ENCODE measurements at places on chromosomes 13 and 19.

GRCh38 chr13:26476111-26476781 is 81.2 kb upstream of the WASF3 start:
- peaks cover 13% of the 10 kb centered on the region for H3K4me1 ChIP-seq
- H3K4me3 ChIP-seq: peak overlapping the region; percentile 9
- DNase-seq: peak; percentile 22
- no peaks in the 10 kb centered on the region for H3K36me3 ChIP-seq

GRCh38 chr13:42762917-42763316 is 18.5 kb upstream of the FAM216B start:
- peaks cover 8% of the 10 kb centered on the region for H3K27me3 ChIP-seq
- no peak overlapping the region for H3K4me3 ChIP-seq
- no peaks in the 10 kb centered on the region for H3K36me3 ChIP-seq
- no peaks in the 10 kb centered on the region for H3K4me1 ChIP-seq
- DNase-seq: no peak

- H3K27ac ChIP-seq: no peak overlapping the region
- no peak overlapping the region for H3K4me3 ChIP-seq
- H3K36me3 ChIP-seq: no peaks in the 10 kb centered on the region
- no peak for DNase-seq
- H3K4me1 ChIP-seq: no peaks in the 10 kb centered on the region
Observed at GRCh38 chr13:104008541-104009435, 942.6 kb upstream of the SLC10A2 start.

GRCh38 chr19:58196901-58197616 is 14.2 kb downstream of the ZNF274 start:
- H3K27me3 ChIP-seq: no peaks in the 10 kb centered on the region
- no peak overlapping the region for H3K4me3 ChIP-seq
- H3K27ac ChIP-seq: no peak overlapping the region
- H3K4me1 ChIP-seq: no peaks in the 10 kb centered on the region

GRCh38 chr19:34475026-34475974 is 6.3 kb upstream of the WTIP start:
- no peak for DNase-seq
- peaks cover 25% of the 10 kb centered on the region for H3K36me3 ChIP-seq
- peak overlapping the region; percentile 19 for H3K27ac ChIP-seq
- H3K4me3 ChIP-seq: no peak overlapping the region

GRCh38 chr13:113298043-113298945 is 1.3 kb downstream of the LAMP1 start:
- peaks cover 10% of the 10 kb centered on the region for H3K36me3 ChIP-seq
- H3K27me3 ChIP-seq: peaks cover 16% of the 10 kb centered on the region
- H3K27ac ChIP-seq: peak overlapping the region; percentile 97
- no peak for DNase-seq
- peaks cover 28% of the 10 kb centered on the region for H3K4me1 ChIP-seq

DNA sequence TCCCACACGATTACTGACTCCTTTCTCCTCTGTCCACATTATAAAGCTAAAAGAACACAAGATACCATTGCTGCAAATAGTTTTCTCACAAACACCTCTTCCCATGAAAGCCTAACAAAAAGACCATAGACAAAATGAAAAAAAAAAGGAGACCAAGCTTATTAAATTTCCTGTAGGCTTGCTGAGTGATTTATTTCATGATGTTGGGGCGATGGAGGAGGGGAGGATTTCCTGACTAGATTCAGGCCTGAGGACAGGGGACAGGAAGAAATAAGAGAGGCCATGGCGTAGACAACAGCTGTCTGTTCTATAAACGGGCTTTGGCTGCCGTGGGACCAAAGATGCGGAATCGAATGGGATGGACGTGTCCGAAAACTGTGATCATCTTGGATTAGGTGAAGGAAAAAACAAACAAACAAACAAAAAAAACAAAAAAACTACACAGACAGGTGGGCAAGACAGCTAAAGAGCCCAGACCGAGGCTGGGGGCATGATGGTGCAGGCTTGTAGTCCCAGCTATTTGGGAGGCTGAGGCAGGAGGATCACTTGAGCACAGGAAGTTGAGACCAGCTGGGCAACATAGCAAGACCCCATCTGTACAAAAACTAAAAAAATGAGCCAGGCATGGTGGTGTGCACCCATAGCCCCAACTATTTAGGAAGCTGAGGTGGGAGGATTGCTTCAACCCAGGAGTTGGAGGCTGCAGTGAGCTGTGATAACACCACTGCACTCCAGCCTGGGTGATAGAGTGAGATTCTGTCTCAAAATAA is 5.3 kb downstream of the TMPRSS9 start:
- no peak for DNase-seq
- H3K4me3 ChIP-seq: no peak overlapping the region
- peaks cover 13% of the 10 kb centered on the region for H3K4me1 ChIP-seq
- H3K27ac ChIP-seq: no peak overlapping the region
- H3K27me3 ChIP-seq: peaks cover 14% of the 10 kb centered on the region
- no peaks in the 10 kb centered on the region for H3K36me3 ChIP-seq

GRCh38 chr13:94195715-94196114 is 283.8 kb downstream of the DCT start:
- peaks cover 3% of the 10 kb centered on the region for H3K27me3 ChIP-seq
- no peak overlapping the region for H3K4me3 ChIP-seq
- no peaks in the 10 kb centered on the region for H3K36me3 ChIP-seq
- no peak overlapping the region for H3K27ac ChIP-seq
- no peaks in the 10 kb centered on the region for H3K4me1 ChIP-seq
- no peak for DNase-seq

- H3K36me3 ChIP-seq: no peaks in the 10 kb centered on the region
- no peaks in the 10 kb centered on the region for H3K27me3 ChIP-seq
- no peaks in the 10 kb centered on the region for H3K4me1 ChIP-seq
- no peak for DNase-seq
Observed at GRCh38 chr13:109180905-109181425, 551.6 kb downstream of the MYO16 start.

GRCh38 chr13:49097374-49097773 is 121.7 kb downstream of the FNDC3A start:
- peaks cover 6% of the 10 kb centered on the region for H3K4me1 ChIP-seq
- H3K4me3 ChIP-seq: no peak overlapping the region
- H3K27me3 ChIP-seq: no peaks in the 10 kb centered on the region
- no peak overlapping the region for H3K27ac ChIP-seq
- DNase-seq: no peak

- H3K27me3 ChIP-seq: peaks cover 1% of the 10 kb centered on the region
- DNase-seq: no peak
- H3K27ac ChIP-seq: no peak overlapping the region
- H3K4me1 ChIP-seq: peaks cover 19% of the 10 kb centered on the region
- no peak overlapping the region for H3K4me3 ChIP-seq
Observed at GRCh38 chr19:3039641-3040077, 10.6 kb upstream of the TLE2 start.

GRCh38 chr13:46803586-46803985 is 6.6 kb upstream of the ESD start:
- no peaks in the 10 kb centered on the region for H3K4me1 ChIP-seq
- no peaks in the 10 kb centered on the region for H3K36me3 ChIP-seq
- DNase-seq: no peak
- no peak overlapping the region for H3K27ac ChIP-seq

DNA sequence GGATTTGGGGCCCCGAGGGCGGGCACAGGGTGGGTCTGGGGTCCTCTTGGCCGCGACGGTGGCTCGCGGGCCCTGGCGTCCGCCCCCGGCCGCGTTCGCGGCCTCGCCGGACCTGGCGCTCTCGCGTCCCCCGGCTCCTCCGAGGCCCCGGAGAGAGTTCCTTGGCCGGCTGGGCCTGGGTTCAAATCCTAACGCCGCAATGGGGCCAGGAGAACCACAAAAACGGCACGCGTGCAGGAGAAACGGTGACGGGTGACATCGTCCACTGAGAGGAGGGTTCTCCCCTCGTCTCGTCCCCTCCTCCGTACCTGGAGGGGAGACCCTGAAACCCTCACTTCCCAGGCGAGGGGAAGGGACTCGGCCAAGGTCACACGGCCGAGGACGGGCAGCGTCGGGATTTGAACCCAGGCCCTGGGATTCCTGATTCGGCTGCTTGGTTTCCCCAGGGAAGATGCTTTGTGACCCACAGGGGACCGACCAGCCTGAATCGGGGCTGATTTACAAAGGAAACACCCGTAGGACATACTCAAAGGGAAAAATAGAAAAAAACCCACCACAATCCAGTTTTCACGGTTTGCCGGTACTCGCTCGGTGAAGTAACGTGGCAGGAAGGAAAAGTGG is 624 bp downstream of the SAFB start:
- no peaks in the 10 kb centered on the region for H3K27me3 ChIP-seq
- no peak for DNase-seq
- peaks cover 68% of the 10 kb centered on the region for H3K4me1 ChIP-seq

DNA sequence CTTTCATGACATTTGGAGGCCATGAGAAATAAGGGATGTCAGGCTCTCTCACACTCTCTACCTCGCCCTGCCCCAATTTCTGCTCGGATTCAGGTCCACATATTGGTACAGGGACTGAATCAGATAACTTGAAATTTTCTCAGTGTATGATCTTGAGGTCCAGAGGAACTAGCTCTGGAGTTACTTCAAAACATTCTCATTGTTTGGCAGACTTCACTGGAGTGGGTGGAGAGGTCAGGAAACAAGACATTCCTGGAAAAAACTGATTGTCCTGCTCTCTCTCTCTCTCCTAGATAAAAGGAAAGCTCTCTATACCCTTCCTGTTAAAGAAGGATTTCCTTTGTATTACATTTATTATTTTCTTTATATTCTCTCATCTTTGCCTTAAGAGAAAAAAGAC is 428.1 kb upstream of the DACH1 start:
- H3K36me3 ChIP-seq: no peaks in the 10 kb centered on the region
- H3K4me1 ChIP-seq: no peaks in the 10 kb centered on the region
- no peak overlapping the region for H3K4me3 ChIP-seq
- no peak for DNase-seq

DNA sequence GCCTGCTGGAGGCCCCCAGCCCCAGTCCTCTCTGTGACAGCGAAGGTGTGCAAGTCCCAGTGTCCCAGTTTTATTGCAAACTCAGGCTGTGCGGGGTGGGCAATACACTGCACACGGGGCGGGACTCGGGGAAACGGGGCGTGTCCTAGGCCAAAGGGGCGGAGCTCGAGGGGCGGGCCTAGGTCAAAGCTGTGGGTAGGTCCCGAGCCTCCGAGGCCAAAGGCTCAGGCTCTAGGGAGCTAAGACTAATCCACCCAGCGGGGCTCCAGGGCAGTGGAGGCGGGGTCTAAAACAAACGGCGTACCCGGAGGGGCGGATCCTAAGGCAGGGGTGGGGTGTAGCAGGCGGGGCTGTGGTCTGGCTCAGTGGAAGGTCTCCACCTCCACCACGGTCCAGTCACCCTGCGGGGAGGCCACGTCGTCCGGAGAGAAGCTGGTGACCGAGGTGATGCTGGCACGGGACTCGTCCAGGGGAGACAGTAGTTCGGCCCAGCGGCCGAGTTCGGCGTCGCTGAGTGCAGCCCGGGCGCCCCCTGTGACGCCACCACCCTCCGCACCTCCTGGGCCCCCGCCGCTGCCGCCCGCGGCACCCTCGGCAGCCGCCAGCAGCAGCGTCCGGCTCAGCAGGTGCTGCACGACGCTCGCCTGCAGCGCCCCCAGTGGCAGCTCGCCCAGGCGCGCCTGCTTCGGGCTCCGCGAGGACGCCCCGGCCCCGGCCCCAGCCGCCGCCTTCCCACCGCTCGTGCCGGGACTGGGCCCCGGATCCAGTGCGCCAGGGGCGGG is 5.3 kb downstream of the PRR36 start:
- peak overlapping the region; percentile 75 for H3K27ac ChIP-seq
- no peaks in the 10 kb centered on the region for H3K36me3 ChIP-seq
- H3K4me1 ChIP-seq: peaks cover 44% of the 10 kb centered on the region
- DNase-seq: peak; percentile 79
- H3K27me3 ChIP-seq: peaks cover 36% of the 10 kb centered on the region
- H3K4me3 ChIP-seq: peak overlapping the region; percentile 63

- H3K4me1 ChIP-seq: peaks cover 59% of the 10 kb centered on the region
- peaks cover 2% of the 10 kb centered on the region for H3K36me3 ChIP-seq
- no peaks in the 10 kb centered on the region for H3K27me3 ChIP-seq
Observed at GRCh38 chr13:46605825-46606554, 53.0 kb downstream of the LRCH1 start.

DNA sequence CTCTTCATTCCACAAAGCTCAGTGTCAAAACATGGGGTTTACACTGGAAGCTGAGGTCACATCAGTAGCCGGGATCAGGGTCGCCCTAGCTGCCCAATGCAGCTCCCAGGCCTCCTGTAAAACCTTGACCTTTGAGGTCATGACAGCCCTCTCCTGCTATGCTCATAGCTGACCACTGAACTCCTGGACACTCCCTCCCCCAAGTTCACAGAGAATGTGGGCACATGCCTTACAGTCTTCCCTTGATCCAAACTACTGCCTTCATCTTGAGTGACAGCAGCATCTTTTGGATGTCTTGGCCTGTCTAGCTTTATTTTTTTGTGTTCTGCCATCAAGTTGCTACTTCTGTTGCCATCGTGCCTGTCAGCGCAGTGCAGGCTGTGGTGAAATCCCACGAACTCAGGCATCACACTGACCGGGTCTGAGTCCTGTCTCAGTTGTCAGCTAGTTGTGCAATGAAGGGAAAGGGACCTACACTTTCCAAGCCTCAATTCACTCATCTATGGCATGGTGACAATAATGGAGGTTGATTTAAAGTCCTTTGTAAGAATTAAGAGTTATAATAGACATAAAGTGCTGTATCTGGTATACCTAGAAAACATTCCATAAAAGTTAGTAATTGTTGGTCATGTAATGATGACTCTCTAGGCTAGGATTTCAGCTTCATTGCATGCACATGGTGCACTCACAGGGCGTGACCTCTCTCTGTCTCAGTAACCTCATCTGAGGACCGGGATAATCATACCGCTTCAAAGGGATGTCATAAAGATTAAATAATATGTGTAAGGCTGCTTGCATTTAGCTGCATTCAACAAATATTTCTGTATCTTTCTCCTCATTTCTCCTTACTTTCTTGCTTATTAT is 16.4 kb upstream of the ALOX5AP start:
- H3K27ac ChIP-seq: no peak overlapping the region
- no peak overlapping the region for H3K4me3 ChIP-seq
- no peak for DNase-seq

- no peak overlapping the region for H3K4me3 ChIP-seq
- no peaks in the 10 kb centered on the region for H3K27me3 ChIP-seq
- no peak for DNase-seq
- no peaks in the 10 kb centered on the region for H3K4me1 ChIP-seq
- H3K36me3 ChIP-seq: no peaks in the 10 kb centered on the region
Observed at GRCh38 chr13:49418206-49418605, 25.7 kb downstream of the CAB39L start.

DNA sequence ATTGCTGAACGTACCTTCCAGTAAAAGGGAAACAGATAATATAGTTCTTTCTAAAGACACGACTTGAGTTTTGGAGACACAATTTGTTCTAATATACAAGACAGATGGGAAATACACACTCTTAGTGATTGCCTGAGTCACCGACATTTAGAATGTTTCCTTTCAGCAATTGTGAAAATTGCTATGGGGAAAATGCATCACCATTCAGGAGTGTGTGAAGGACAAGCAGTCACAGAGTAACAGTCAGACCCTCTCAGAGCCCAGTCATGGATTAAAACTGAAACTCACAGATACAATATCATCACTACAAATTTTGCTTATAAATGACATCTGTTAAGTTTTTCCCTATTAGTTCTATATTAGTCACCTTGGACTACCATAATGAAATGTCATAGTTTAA is 286.1 kb downstream of the SPRY2 start:
- no peaks in the 10 kb centered on the region for H3K27me3 ChIP-seq

Measured in activated CD4-positive, alpha-beta T cell treated with anti-CD3 and anti-CD28 coated beads, Interleukin-2, amount 10 ng/mL, durations not matched to agents 7 days and 5 days (primary cell).